ENCODE measurements at places on chromosomes 12 and 14. TPM values are rescaled to one million over a fixed set of nuclear protein-coding genes. Genes with fewer than 3 reads are reported as not detected.

GRCh38 chr12:123972457-123973401 is at the start of the genes CCDC92 and ZNF664:
Gene CCDC92 (minus strand): TSS chr12:123972831. CDS start chr12:123944305, 28,526 bp downstream.
Gene ZNF664 (plus strand): TSS chr12:123973215. CDS start chr12:124012145, 38,930 bp downstream.
- peak; percentile 98 for DNase-seq
- peaks cover 49% of the 10 kb centered on the region for H3K4me1 ChIP-seq
- H3K27me3 ChIP-seq = no peaks in the 10 kb centered on the region

DNA sequence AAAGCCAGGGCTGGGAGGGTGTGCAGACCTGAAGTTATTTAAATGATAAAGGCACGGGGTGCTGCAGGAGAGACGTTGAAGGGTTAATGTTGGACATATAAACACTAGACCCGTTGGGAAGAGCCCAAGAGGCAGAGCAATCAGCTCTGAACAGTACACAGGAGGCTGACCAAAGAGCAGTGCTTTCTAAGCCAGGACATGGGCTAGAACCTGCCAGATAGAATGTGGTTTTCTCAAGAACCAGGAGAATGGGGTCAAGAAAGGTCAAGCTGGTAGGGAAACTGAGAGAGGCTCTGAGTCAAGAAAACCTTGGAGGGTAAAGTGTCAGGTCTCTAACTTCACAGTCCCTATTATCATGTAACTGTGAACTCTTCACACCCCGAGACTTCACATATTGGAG is 143.2 kb upstream of the EEA1 start:
- H3K4me1 ChIP-seq = no peaks in the 10 kb centered on the region
- no peak overlapping the region for H3K27ac ChIP-seq
- H3K27me3 ChIP-seq = no peaks in the 10 kb centered on the region
- DNase-seq = no peak
- H3K4me3 ChIP-seq = no peak overlapping the region

DNA sequence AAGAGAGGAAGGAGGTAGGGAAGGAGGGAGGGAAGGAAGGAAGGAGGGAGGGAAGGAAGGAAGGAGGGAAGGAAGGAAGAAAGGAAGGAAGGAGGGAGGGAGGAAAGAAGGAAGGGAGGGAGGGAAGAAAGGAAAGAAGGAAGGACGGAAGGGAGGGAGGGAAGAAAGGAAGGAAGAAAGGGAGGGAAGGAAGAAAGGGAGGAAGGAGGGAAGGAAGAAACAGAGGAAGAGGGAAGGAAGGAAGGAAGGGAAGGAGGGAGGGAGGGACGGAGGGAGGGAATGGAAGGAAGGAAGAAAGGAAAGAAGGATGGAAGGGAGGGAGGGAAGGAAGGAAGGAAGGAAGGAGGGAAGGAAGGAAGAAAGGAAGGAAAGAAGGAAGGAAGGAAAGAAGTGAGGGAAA is 22.4 kb upstream of the CCDC63 start:
- H3K27ac ChIP-seq = no peak overlapping the region
- H3K4me3 ChIP-seq = no peak overlapping the region

GRCh38 chr14:101956179-101956885 is 8.0 kb upstream of the DYNC1H1 start:
- no peak overlapping the region for H3K4me3 ChIP-seq
- H3K4me1 ChIP-seq = peaks cover 3% of the 10 kb centered on the region
- H3K27ac ChIP-seq = no peak overlapping the region
- H3K36me3 ChIP-seq = no peaks in the 10 kb centered on the region

DNA sequence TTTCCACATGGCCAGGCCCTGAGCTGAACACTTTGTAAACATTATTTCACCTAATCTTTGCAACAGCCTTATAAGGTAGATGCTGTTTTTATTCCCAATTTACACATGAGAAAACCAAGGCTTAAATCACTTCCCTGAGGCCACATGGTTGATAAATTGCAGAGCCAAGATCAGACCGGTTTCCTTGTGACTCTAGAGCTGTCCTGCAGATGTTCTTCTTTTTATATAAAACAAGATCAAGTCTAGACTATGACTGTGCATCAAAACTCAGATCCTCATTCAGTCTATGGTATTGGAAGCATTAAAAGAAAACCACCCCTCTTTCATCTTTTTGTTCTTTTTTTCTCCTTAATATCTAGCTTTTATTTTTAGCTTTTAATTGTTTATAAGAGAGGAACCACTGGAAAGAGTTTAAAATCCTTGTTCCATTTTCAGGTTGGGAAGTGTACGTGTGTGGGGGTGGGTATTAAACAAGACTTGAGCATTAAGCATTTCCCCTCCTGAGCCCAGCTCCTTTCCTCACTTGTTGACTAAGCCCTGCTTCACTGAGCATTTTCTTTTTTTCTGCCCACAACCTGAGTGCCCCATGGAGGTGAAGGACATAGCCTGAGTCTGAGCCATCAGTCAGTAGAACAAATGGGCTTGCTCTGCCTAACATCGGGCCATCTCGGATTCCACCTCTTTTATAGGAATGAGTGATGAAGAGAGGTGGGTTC is 45.4 kb downstream of the GPATCH2L start:
- peaks cover 52% of the 10 kb centered on the region for H3K36me3 ChIP-seq
- no peak overlapping the region for H3K4me3 ChIP-seq
- DNase-seq = no peak
- H3K4me1 ChIP-seq = peaks cover 5% of the 10 kb centered on the region
- no peak overlapping the region for H3K27ac ChIP-seq
- no peaks in the 10 kb centered on the region for H3K27me3 ChIP-seq

GRCh38 chr12:49622501-49623141 is 740 bp upstream of the PRPF40B start:
- peaks cover 14% of the 10 kb centered on the region for H3K27me3 ChIP-seq
- DNase-seq = no peak
- peaks cover 30% of the 10 kb centered on the region for H3K4me1 ChIP-seq
- H3K36me3 ChIP-seq = peaks cover 3% of the 10 kb centered on the region

The ERP27 gene
- 0.70 TPM for total RNA-seq

- H3K27ac ChIP-seq = no peak overlapping the region
- H3K4me1 ChIP-seq = peaks cover 12% of the 10 kb centered on the region
- H3K4me3 ChIP-seq = no peak overlapping the region
- peaks cover 4% of the 10 kb centered on the region for H3K36me3 ChIP-seq
- peaks cover 84% of the 10 kb centered on the region for H3K27me3 ChIP-seq
- no peak for DNase-seq
Measured at GRCh38 chr12:114671066-114671442, 12.9 kb downstream of the TBX3 start.

DNA sequence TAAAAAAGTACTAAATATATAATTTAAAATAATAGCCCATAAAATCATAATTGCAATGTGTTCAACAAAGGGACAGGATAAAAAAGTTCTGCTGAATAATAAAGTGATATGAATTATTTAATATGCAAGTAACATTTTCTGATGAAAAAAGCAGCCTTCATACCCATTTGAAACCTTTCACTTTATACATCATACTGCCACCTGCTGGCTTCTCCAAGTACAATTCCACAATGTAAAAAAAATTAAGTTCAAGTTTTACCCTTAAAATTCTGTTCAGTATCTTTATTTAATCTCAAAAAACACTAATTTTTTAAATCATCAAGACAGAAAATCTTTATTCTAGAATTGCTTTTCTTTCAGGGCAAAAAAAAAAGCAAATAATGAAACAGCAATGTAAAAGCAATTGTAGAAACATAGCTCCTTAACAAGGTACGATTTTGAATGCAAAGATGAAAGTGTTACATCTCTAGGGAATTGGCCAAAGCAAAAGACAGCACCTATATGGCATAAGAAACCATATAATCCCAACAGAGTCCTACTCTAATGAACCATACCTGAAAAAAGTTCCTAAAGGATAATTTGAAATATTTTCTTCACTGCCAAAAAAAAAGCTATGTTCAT is 15.0 kb downstream of the MDM1 start:
- no peaks in the 10 kb centered on the region for H3K27me3 ChIP-seq
- H3K27ac ChIP-seq = no peak overlapping the region
- no peak overlapping the region for H3K4me3 ChIP-seq

The PLA2G1B gene
- 1.2 TPM for total RNA-seq

The JPH4 gene
- total RNA-seq = not detected

DNA sequence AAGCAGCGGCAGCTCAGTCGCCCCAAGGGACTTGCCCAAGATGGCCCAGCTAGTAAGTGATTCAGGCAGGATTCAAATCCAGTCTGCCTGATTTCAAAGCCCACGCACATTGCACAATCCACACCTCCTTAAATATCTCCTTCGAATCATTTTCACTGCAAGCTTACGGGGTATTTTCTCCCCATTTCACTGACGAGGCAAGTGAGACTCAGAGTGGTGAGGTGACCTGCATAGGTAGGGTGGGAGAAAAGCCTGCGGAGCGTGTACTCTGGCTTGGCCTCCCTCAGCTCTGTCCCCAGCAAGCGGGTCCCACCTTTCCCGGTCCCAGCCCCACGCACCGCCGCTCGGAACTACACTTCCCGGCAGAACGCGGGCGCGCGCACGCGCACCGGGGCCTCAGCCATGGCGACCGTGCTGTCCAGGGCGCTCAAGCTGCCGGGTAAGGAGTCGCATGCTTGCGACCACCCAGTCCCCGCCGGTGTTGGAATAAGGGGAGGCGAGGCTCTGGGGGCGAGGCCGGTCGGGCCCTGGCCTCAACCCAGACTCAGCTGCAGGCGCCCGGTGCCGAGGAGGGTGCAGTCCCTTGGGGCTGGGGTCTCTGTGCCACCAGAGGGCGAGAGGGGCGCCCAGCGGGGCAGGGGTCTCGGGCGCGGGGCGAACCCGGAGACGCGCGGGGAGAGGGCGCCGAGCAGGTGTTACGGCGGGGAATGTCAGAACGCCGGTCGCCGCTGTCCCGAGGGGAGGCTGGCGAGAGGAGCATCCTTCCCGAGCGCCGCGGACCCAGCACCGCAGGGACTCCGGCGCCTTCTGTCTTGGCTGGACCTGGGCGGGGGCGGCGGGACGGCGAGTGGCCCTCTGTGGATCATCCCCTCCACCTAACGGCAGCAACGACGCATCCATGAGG is at the start of gene FAM234B:
Gene FAM234B (plus strand): TSS at position 380 of the 904 bp plus-strand sequence. CDS start 23 bp downstream, at position 403.
- no peaks in the 10 kb centered on the region for H3K36me3 ChIP-seq
- H3K27me3 ChIP-seq = peaks cover 7% of the 10 kb centered on the region
- H3K4me1 ChIP-seq = peaks cover 22% of the 10 kb centered on the region
- H3K4me3 ChIP-seq = peak within 1 kb of the TSS; percentile 79
- peak; percentile 90 for DNase-seq

- no peak overlapping the region for H3K4me3 ChIP-seq
- H3K4me1 ChIP-seq = peaks cover 2% of the 10 kb centered on the region
- no peak overlapping the region for H3K27ac ChIP-seq
- DNase-seq = no peak
- H3K27me3 ChIP-seq = no peaks in the 10 kb centered on the region
- H3K36me3 ChIP-seq = peaks cover 38% of the 10 kb centered on the region
Measured at GRCh38 chr14:32134448-32135097, 57.5 kb downstream of the ARHGAP5 start.

DNA sequence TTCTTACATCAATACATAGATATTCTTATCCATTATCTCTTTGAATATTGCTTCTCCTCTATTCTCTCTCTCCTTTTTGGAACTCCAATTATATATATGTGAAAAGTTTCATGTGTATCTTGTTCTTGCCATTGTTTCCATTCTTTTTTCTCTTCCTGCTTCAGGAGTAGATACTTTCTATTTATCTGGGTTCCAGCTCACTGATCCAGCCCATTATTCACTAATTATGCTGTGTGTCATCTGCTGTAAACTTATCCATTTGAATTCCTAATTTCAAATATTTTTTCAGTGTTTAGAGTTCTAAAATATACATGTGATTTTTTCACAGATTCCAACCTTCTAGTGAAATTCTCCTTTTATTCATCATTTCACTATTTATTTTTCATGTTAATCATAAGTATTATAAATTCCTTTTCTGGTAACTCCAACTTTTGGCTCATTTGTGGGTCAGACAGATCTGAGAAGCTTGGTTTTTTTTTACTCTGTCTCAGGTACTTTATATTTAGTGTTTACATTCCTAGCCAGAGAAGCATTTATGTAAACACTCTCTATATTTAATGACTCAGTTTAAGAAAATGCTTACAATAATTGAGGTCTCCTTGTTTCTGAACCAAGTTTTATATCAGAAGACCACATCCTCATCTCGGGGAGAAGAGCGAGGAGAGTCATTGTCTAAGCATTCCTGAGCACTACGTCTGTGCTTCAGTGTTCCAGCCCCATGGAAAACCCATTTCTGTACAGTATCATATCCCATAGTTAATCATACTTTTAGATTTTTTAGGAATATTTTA is 15.9 kb upstream of the AMIGO2 start:
- no peaks in the 10 kb centered on the region for H3K27me3 ChIP-seq
- peaks cover 41% of the 10 kb centered on the region for H3K4me1 ChIP-seq
- H3K4me3 ChIP-seq = no peak overlapping the region
- peak overlapping the region; percentile 12 for H3K27ac ChIP-seq

The RPS6KA5 gene
- total RNA-seq = 3.4 TPM

The CLEC6A gene
- not detected for total RNA-seq

DNA sequence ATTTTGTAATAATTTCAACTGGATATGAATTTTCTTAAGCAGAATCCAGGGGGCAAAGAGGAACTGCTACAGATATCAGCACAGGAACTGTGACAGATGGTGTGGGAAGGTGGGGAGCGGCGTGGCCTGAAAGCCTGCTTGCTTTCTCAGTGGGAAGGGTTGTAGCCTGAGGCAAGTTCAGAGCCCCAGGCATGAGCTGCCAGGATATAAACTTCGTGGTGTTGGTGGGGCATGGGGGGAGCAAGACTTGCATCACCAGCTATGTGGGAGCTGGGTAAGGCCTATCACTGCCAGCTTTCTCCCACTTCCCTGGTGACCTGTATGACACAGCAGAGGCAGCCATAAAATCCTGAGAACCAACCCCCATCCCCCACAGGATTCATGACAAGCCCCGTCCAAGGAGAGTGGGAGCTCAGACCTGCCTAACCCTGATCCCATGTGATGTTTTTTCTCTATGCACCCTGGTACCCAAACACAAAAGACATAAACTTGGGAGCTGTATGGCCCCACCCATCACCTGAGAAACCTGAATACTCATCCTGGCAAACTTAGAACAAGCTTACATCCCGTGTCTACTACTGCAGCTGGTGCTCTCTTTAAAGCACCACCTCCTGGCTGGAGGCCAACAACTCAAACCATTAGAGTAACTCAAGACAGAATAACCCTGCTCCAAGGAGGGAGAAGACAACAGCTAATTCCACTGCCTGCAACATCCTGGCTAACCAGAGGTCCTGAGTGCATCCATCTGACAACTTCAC is 16.5 kb downstream of the CLEC1A start:
- no peaks in the 10 kb centered on the region for H3K4me1 ChIP-seq
- H3K27me3 ChIP-seq = peaks cover 4% of the 10 kb centered on the region
- H3K27ac ChIP-seq = no peak overlapping the region

The ST8SIA1 gene
- 3.6 TPM for total RNA-seq

The GPR135 gene
- 3.5 TPM for total RNA-seq

The RFX4 gene
- not detected for total RNA-seq

GRCh38 chr12:108642269-108642870 is 8.7 kb upstream of the SELPLG start:
- peaks cover 43% of the 10 kb centered on the region for H3K36me3 ChIP-seq
- H3K4me3 ChIP-seq = no peak overlapping the region
- no peak for DNase-seq
- no peaks in the 10 kb centered on the region for H3K27me3 ChIP-seq
- peaks cover 36% of the 10 kb centered on the region for H3K4me1 ChIP-seq

DNA sequence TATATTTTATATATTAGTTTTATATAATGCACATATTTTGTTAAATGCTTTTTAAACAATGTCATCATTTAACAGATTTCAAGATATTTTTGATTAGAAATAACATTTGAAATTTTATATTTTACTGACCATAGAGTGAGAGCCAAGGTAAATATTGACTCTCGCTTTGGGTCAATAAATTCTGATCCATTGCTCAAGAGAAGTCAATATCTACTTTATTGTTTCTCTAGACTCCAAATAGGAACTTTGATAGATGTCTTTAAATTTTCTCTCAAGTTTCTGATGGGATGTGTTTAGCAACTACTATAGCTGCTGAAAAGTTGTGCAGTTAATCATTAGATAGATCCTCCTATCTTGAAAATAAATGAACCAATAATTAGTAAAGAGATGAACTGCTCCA is 61.4 kb upstream of the ATXN7L3B start:
- no peak overlapping the region for H3K27ac ChIP-seq
- H3K36me3 ChIP-seq = no peaks in the 10 kb centered on the region

The DDN gene
- 0.08 TPM for total RNA-seq
